ENCODE measurements at places on chromosomes 6 and 20. TPM values are rescaled to one million over a fixed set of nuclear protein-coding genes. Genes with fewer than 3 reads are reported as not detected.
A peak's percentile ranks its signal among the peaks of the same experiment; 100 is the strongest.

DNA sequence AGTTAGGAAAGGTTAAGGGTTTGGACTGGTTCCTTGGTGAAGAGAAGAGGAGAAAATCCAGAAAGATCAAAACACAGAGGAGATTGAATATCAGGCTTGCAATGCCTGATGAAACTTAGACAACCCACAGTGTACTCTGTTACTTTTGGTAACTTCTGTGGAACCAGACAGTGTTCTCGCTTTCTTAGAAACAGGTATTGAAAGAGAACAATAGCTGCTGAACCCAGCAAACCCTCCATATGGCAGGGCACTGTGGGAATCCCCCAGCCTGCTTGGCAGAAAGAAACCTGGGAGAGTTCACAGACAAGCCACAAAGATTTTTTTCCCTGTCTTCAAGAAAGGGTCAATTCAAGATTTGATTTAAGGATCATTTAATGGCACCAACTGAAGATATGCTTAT, 342.8 kb downstream of the FOXA2 start:
- H3K27ac ChIP-seq: no peak overlapping the region
- no peaks in the 10 kb centered on the region for H3K36me3 ChIP-seq
- no peaks in the 10 kb centered on the region for H3K27me3 ChIP-seq
- DNase-seq: no peak

DNA sequence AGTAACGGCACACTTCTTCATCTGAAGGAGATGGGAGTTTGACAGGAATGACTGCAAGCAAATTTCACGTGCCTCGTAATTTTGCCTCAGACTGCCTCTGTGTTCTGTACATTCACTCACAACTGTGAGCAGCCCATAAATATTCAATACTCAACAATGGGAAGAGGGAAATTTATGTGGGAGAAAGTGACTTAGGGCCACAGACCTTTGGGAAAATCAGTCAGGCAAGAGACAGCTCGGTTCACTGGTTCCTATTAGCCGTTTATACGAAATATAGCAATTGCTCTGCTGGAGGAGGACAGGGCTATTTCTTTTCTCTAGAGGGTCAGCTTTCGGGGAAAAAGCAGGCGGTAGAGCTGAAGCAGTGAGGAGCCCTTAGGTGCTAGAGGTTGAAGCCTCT, 28.0 kb downstream of the OPN5 start:
- no peak overlapping the region for H3K27ac ChIP-seq
- DNase-seq: no peak
- no peaks in the 10 kb centered on the region for H3K36me3 ChIP-seq
- no peaks in the 10 kb centered on the region for H3K4me1 ChIP-seq

DNA sequence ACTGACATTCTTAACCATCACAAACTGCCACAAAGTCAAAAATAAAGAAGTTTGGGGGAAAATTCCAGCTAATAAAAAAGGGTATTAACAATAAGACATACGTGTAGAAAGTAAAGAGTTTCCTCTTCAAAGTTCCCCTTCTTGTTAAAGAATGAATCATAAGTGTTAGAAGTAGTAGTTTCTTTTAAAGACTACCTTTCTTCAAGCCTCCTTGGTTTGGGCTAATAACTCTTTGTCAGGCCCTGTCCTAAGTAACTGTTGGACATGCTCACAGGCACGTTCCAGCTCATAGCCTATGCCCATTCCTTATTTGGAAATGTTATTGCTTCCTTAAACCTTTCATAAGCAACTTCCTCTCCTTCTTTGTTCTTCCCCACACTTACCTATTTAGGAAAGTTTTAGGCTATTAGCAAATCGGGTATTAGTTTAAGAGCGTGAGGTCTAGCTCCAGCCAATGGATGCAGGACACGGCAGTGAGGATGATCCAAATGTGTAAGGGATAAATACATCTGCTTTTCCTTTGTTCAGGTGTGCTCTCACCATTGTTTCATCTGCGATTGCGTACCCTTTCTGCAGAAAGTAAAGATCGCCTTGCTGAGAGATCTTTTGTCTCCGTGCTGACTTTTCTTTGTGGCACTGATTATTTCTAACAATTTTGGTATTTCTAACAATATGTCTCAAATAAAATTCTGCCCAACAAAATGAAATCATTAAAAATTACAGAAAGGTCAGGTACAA, 64.9 kb downstream of the CHD6 start:
- DNase-seq: no peak
- H3K27me3 ChIP-seq: no peaks in the 10 kb centered on the region
- no peaks in the 10 kb centered on the region for H3K4me1 ChIP-seq
- peaks cover 4% of the 10 kb centered on the region for H3K36me3 ChIP-seq

DNA sequence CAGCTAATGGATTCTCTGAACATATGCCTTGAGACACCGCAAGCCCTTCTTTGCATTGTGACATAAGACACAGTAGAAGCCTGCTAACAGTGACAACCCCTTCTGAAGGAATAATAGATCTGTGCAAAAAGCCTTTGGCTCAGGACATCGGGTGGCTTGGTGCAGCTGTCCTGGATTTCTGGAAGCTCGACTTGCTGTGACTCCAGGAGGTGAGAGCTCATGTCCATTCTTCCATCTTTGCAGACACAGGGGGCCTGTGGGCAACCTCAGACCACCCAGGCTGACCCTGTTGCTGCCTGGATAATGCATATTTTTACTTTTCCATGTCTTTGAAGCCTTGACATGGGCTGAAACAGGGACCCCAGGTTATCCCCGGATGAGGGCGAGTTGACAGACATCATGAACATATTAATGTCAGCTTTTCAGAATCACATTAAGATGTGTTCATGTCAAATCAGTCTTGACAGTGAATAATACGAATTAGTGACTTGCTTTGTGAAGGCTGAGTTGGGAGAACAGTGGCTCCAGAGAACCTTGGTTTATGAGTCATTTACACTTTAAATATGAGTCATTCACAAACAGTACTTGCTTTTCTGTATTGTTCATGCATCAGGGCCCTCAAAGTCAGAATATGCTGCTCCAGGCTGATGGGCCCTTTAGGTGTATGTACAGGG, 66.8 kb upstream of the IYD start:
- no peak overlapping the region for H3K27ac ChIP-seq
- H3K36me3 ChIP-seq: no peaks in the 10 kb centered on the region
- H3K27me3 ChIP-seq: no peaks in the 10 kb centered on the region
- no peak overlapping the region for H3K4me3 ChIP-seq
- no peak for DNase-seq

DNA sequence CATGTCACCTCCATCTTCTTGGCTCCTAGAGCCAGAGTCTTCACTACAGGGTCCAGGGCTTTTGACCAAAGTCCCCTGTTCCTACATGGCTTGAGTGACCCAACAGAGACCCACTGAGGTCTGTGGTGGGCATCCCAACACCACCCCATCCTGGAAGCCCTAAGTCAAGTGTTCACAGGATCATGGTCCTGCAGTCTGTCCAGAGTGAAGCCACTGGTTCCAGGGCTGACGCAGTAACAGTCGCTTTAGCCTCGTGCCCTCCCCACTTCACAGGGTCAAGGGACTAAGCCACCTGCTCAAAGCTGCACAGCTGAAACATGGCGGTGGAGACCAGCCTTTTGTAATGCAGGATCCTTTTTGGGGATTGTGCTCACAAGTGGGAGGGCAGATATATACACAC, 133.9 kb downstream of the JPH2 start:
- H3K4me3 ChIP-seq: no peak overlapping the region
- no peaks in the 10 kb centered on the region for H3K27me3 ChIP-seq
- no peaks in the 10 kb centered on the region for H3K4me1 ChIP-seq
- no peak for DNase-seq
- no peak overlapping the region for H3K27ac ChIP-seq

GRCh38 chr6:43798688-43799444, 28.9 kb downstream of the VEGFA start:
- H3K27me3 ChIP-seq: no peaks in the 10 kb centered on the region
- no peak overlapping the region for H3K4me3 ChIP-seq
- no peaks in the 10 kb centered on the region for H3K4me1 ChIP-seq
- H3K36me3 ChIP-seq: no peaks in the 10 kb centered on the region

DNA sequence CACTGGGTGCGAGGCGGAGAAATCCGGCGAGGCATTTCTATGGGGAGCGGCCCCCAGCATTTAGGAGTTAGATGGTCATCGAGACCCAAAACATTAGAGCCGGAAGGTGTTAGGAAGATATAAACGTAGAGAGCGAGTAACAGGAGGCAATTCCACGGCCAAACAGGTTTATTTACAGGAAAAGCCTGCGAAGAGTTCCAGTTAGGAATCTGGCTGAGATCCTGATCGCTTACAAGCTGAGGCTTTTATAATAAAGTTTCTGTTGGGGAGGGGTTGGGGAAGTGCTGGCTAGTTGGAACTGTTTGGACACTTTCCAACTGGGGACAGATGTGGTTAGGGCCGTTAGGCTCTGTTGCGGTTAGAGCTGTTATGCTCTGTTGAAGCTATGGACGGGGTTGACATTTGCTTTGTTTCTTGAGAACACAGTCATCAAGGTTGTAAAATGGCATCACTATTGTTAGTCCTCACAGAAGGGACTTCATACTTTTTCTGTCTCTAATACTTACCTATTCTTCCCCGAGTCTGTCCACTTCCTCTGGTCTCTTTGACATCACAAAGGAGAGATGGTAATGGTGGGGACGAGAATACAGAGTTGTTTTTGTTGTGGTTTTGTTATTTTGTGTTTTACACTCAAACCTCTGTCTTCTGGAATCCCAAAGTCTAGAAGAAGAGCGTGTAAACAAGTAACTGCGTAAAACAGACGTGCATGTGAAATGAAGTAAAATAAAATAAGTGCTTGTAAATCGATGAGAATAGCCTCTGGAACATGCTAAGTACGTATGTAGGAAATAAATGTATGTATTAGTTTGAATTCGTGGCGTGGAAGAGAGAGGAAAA, 554 bp upstream of the ZSCAN31 start:
- peak overlapping the region; percentile 99 for H3K27ac ChIP-seq
- no peaks in the 10 kb centered on the region for H3K27me3 ChIP-seq
- H3K4me3 ChIP-seq: peak overlapping the region; percentile 69
- H3K4me1 ChIP-seq: peaks cover 8% of the 10 kb centered on the region
- DNase-seq: no peak

DNA sequence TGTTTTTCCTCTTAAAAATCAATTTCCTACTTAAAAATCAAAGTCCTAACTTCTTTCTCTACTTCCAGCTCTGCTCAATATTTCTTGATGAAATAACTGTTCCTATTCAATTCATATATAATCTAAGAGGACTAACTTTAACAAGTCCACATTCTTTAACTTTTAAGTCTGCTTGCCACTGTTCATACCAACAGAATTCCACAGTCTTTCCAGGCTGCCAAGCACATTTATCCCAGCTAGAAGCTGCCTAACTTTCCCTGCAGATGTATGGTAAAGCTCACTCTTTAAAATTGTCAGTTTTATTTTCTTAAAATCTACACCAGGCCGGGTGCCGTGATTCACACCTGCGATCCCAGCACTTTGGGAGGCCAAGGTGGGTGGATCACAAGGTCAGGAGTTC, 11.5 kb downstream of the CALHM6 start:
- no peaks in the 10 kb centered on the region for H3K27me3 ChIP-seq
- no peak overlapping the region for H3K4me3 ChIP-seq
- H3K4me1 ChIP-seq: no peaks in the 10 kb centered on the region
- no peak for DNase-seq
- no peaks in the 10 kb centered on the region for H3K36me3 ChIP-seq

DNA sequence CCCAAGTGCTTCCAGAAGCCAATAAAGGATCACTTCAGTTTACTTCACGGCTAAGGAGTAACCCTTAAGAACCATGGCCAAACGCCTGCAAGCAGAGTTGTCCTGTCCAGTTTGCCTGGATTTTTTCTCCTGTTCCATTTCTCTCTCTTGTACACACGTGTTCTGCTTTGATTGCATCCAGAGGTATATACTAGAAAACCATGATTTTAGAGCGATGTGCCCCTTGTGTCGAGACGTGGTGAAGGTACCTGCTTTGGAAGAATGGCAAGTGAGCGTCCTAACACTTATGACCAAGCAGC, 2.5 kb downstream of the RFPL4B start:
- no peaks in the 10 kb centered on the region for H3K4me1 ChIP-seq
- DNase-seq: no peak
- H3K27ac ChIP-seq: no peak overlapping the region

GRCh38 chr20:24678351-24679106, 209.1 kb downstream of the SYNDIG1 start:
- H3K36me3 ChIP-seq: no peaks in the 10 kb centered on the region

DNA sequence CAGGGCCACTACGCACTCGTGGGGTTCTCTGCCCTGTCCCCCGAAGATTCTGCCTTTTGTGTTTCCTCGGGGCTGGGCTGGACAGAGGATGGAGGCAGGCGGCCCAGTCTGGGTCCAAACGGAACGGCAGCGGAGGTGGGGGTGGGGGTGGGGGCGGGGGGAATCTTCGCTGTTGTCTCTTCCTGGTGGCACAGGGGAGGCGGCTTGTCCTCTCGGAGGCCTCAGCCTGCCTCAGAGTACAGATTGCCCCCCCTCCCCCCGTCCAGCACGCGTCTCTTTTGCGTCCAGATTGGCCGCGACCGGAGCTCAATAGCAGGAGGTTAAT, 1.4 kb upstream of the INSM1 start:
- H3K27ac ChIP-seq: no peak overlapping the region
- no peaks in the 10 kb centered on the region for H3K36me3 ChIP-seq
- DNase-seq: no peak
- peak overlapping the region; percentile 48 for H3K4me3 ChIP-seq
- peaks cover 19% of the 10 kb centered on the region for H3K27me3 ChIP-seq

- H3K27ac ChIP-seq: no peak overlapping the region
- H3K36me3 ChIP-seq: no peaks in the 10 kb centered on the region
- H3K4me1 ChIP-seq: no peaks in the 10 kb centered on the region
Measured at GRCh38 chr20:16241911-16242310, 331.3 kb downstream of the KIF16B start.

GRCh38 chr20:364905-365794, 15.4 kb upstream of the TRIB3 start:
- no peaks in the 10 kb centered on the region for H3K36me3 ChIP-seq
- H3K27ac ChIP-seq: no peak overlapping the region
- peaks cover 2% of the 10 kb centered on the region for H3K4me1 ChIP-seq
- H3K27me3 ChIP-seq: no peaks in the 10 kb centered on the region

DNA sequence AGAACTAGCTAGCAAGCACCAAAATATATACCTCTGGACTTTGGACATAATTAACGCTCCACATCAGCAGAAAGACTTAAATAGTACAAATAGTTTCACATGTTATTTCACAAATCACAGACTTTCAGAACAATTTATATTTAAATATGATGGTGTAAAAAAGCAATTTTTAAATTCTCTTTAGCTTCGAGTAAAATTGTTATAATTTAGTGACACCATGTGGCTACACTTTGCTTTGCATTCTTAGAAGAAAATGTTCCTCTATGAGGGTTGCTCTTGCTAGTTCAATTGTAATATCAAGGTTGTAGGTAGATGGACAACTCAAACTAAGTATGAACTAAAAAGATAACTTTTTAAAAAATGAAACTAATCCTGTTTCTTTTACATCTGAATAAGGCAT, 69.0 kb downstream of the BTBD9 start:
- H3K4me1 ChIP-seq: no peaks in the 10 kb centered on the region
- no peak overlapping the region for H3K27ac ChIP-seq
- DNase-seq: no peak
- no peak overlapping the region for H3K4me3 ChIP-seq

GRCh38 chr6:55131616-55132015, 42.7 kb upstream of the HCRTR2 start:
- H3K4me3 ChIP-seq: no peak overlapping the region
- H3K27me3 ChIP-seq: no peaks in the 10 kb centered on the region
- H3K4me1 ChIP-seq: no peaks in the 10 kb centered on the region
- DNase-seq: no peak
- H3K36me3 ChIP-seq: no peaks in the 10 kb centered on the region

Gene XKR7
- not detected for total RNA-seq

Gene TMEM244
- not detected for total RNA-seq

Gene RIPOR2
- total RNA-seq: 49.0 TPM

Gene SPAG4
- 35.3 TPM for total RNA-seq

Gene ADTRP
- total RNA-seq: not detected

Gene PKIB
- not detected for total RNA-seq
